ENCODE measurements at places on chromosomes 3 and 15.

- DNase-seq: no peak
Measured at GRCh38 chr3:8931342-8931741, 31.9 kb downstream of the RAD18 start.

DNA sequence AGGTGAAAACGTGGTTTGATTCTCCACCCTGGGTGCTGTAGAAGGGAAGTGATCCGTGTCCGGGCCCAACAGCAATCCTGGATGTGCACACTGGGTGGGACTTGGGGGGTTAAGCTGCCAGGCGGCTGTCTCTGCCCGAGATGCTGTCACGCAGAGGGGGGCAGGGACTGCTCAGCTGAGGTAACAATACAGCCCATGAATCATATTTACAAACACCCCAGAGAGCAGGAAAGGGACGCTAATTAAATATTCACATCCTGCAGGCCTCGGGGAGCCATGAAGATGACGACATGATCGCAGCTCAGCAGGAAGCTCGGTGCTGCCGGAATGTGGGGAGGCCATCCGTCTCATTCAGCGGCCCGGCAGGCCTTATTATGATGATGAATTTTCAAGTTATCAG lies 17.9 kb upstream of the CRABP1 start:
- no peak for DNase-seq

GRCh38 chr15:41510728-41511127 lies 2.9 kb downstream of the LTK start:
- no peak for DNase-seq

DNA sequence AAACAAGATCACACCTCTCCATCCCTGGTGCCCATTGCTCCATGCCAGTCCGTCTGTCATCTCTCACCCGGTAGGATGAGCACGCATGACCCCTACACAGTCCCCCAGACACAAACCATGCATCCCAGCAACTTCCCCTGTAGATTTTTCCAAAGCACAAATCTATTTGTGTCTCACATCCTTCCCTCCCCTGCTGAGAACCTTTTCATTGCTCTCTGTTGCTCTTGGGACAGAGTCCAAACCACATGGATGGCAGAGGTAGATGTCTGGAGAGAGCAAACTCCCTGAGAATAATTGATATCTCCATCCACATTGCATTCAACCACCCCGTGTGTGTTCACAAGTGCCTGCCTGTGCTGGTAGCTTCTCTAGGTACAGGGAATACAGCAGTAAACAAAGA lies 29.9 kb upstream of the LRTM1 start:
- no peak for DNase-seq

DNA sequence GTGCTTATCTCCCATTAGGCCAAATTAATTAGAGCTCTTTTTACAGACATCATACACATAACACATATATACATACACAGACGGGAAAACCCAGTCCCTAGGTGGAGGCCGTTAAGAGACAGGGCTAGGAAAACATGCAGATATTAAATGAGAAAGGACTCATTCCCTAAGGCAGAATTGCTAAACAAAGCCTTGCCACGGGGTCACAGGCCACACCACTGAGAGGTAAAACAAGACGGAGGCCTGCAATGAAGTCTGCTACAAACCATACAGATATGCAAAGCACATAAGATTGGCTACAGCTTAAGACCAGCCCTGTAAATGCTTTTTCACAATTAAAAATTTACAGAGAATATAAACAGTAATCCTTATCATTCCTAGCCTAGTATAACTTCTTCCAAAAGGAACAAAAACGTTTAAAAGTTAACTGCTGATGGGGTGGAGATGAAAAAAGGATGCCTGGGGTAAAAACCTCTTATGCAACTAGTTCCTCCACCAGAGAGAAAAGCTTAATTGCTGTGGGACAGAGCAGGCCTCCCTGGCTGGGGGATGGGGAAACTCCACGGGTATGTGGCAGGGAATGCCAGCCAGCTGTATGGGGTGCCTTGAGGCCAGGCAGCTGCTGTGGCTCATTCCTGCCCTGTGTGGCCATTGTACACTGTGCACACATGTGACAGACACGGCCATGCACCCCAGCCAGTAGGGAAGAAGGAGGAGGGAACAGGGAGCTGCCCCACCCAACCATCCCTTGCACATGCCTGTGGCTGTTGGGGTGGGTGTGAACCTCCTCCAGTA lies 481.4 kb upstream of the LMCD1 start:
- no peak for DNase-seq

DNA sequence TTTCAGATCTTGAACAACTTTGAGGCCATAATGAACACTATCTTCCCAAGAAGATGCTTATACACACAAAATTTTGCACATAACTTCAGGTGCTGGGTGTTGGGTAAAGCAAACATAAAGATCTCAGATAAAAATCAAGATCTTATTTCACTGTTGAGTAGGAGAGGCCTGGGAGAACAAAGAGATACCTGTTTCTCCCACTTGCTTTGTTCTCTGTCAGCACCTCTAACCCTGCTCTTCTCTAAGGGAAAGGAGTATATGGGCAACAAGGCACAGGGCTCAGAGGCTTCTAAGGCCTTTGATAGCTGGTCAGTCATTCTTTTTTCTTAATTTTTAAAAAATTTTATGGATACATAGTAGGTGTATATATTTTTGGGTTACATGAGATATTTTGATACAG lies 3.6 kb upstream of the GK5 start:
- DNase-seq: no peak

DNA sequence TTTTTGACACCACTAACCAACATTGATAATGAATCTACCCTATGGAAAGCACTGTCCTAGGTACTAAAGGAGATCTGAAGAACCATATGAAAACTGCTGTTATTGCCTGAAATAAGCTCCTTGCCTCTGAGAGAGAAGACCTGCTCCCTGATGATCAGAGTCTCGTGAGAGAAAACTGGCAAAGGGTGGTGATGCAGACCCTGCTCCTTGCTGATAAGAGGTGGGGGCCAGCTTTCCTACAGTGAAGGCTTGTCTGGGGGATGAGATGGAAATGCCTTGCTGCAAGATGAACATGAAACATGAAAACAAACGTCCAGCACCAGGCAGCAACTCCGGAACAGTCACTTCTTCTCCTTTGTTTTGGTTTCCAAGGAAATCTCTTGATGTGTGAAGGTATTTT lies 31.9 kb downstream of the RASGRP1 start:
- DNase-seq: no peak

All from stimulated activated CD8-positive, alpha-beta memory T cell treated with anti-CD3 and anti-CD28 coated beads, Interleukin-12 subunit alpha, Interleukin-12 subunit beta, amount 100 ng/mL, for 4 hours (primary cell).